ENCODE measurements at places on chromosomes 16 and 17. TPM values are rescaled to one million over a fixed set of nuclear protein-coding genes. Genes with fewer than 3 reads are reported as not detected.

TERB1 gene
- not detected for total RNA-seq

ZNF629 gene
- 19.3 TPM for total RNA-seq

GRAPL gene
- total RNA-seq, result not detected

SCRN2 gene
- total RNA-seq, result 36.3 TPM

GRCh38 chr17:31266042-31266441 is 31.0 kb downstream of the OMG start:
- no peak for DNase-seq

GRCh38 chr17:4147751-4148310 is 4.8 kb downstream of the CYB5D2 start:
- peak; percentile 50 for DNase-seq

- DNase-seq, result no peak
Measured at GRCh38 chr17:2070241-2071023, 15.5 kb downstream of the HIC1 start.

GRCh38 chr17:62093188-62094155 is 28.4 kb upstream of the MED13 start:
- peak; percentile 97 for DNase-seq

DNA sequence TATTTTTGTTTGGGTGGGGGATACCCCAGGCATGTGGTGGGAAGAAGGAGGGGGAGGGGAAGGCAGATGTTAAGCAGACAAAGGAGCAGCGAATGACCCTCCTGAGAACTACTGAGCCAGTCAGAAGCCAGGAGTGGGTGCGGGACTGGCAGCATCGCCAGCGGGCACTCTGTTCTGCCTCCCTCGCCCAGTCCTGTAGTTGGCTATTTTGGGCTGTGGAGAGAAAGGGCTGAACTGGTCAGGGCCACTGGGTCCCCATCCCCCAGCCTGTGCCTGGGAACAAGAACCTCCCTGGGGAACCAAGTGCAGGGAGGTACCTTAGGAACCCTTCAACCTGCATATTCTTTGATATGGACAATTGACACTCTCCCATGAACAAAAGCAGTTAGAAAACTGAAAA is 6.4 kb downstream of the LRRC3C start:
- no peak for DNase-seq

GRCh38 chr16:58337090-58337444 is 42.2 kb upstream of the PRSS54 start:
- peak; percentile 18 for DNase-seq

- no peak for DNase-seq
Measured at GRCh38 chr17:70434536-70435490, 265.5 kb downstream of the KCNJ2 start.

- no peak for DNase-seq
Measured at GRCh38 chr16:87359121-87359520, 24.5 kb downstream of the FBXO31 start.

- no peak for DNase-seq
Measured at GRCh38 chr16:71855937-71856662, 10.3 kb downstream of the ATXN1L start.

GRCh38 chr16:82328881-82329469 is 159.0 kb upstream of the MPHOSPH6 start:
- DNase-seq, result no peak

GRCh38 chr17:32488604-32489180 is 1.9 kb downstream of the CDK5R1 start:
- DNase-seq, result no peak

GRCh38 chr17:72115781-72116525 is 4.9 kb upstream of the SOX9 start:
- DNase-seq, result no peak

DNA sequence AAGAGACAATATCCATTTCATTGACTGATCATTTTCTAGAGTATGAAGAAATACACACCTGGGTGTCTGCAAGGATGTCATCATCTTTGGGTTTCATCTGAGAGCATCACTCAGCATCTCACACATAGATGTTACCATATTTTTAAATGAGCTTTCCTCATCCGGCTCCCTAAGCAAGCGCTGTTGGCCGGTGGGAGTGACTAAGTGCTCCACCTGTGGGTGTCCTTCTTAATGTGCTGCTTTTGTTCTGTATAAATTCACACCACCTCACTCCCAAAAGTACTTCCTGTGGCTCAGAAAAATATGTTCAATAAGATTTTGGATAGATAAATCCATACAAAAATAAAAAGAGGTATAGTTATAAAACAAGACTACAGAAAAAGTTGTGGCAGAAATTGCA is 7.4 kb downstream of the SSTR2 start:
- no peak for DNase-seq

DNA sequence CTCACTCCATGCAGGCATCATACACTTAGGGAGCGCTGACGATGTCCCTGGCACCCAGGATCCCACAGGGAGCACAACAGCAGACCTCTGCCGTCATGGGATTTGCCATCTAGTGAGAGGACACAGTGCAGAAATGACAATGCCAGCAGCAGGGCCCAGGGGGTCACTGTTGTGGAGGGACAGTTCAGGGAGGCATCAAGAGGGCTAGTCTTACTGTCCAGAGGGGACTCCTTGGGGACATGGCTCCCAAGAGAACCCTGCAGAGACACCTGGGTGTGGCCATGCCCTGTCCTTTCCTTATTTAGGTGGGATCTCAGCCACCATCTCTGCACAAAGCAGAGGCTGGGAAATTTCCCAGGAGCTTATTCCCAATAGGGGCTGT is 73.7 kb downstream of the CRISPLD2 start:
- no peak for DNase-seq

DNA sequence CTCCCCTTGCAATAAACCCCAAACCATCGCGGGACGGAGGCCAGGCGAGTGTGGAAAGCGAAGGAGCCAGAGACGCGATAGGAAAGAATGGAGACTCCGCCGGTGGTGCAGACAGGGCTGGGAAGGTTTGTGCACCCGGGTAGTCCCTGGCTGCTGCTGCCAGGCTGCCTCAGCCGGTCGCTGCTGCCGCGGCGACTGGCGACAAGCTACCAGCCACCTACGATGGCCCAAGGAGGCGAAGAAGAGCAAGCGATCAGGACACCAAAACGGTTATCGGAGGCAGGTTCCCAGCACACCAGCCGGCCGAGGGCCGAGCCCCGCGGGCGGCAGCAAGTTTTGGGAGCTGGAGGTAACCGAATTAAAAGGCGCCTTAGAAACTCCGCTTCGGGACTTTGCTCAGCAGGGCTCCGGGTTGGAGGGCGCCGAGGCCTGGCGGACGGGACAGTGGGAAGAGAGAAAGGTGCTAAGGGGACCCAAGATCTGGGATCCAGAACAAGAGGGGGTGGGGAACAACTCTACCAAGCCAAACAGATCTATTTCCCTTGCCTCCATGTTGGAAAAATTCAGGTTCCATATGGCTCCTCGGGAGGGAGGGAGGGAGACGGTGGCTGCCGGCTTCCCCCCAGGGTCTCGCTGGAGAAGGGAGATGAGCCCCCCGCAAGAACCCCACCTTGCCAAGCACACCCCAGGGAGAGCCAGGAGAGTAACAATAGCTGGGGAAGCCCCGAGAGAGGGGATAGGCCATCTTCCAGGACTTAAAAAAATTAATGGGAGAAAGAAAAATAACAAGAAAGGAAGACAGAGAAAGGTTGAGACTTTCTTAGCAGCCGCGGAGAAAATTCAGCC is 9.7 kb upstream of the HOXB2 start:
- no peak for DNase-seq

GRCh38 chr16:59543641-59544040 is 809.5 kb upstream of the GOT2 start:
- peak; percentile 28 for DNase-seq

DNA sequence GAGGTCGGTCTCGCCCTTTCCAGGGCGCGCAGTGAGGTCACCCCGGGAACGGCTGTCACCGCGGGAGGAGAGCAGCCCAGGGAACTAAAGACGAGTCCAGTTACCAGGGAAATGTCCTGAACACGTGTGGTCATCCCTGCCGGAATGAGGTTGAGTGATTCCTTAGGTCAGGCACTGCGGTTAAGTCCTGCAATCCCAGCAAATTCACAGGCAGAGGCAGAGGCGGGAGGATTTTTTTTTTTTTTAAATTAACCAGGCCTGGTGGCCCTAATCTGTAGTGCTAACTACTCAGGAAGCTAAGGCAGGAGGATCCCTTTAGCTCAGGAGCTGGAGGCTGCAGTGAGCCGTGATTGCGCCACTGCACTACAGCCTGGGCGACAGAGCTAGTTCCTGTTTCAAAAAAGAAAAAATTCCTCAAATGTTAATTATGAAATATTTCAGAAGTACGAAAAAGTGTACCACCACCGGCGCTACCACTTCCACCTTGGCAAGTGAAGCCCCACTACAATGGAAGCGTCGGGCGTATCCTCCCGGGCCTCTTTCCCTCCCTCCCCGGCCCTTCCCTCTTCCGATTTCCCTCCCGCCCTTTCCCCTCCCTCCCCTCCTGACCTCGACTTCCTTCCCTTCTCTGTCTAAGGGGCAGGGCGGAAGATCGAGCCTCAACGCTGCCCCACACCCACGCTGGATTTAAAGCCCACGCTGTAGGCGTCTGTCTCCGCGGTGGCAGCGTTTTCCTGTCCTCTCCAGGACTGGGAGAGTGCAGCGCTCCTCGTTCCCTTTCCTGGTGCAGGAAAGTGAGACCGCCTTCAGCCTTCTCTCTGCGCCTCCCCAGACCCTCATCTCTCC is 27.3 kb downstream of the SLFN11 start:
- DNase-seq, result peak; percentile 71

DNA sequence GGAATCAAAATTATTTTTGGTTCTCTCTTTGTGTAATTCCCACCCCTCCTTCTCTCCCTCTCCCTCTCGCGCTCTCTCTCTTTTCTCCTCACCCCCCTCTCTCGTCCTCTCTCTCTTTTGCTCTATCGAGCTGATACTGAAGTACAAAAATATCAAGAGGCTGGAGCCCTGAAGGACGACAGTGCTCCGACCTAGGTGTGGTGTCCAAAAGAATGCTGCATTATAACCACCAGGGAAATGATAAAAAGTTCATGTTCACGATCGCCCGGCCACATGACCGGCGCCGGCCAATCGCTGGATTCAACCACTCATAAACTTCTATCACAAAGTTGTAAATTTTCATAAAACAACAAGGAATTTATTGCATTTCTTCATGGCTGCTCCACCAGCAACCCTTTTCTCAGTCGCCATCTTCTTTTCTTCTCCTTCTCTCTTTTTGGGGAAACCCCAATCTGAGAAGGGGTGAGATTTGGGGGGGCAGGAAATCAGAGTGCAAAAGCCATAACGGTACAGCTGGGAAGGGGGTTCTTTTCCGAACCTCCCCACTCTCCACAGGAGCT is at the start of gene HOXB6:
Gene HOXB6 (minus strand): TSS at position 217 of the 560 bp plus-strand sequence. CDS start 6,836 bp downstream, outside the sequence.
- DNase-seq, result peak; percentile 74

DNA sequence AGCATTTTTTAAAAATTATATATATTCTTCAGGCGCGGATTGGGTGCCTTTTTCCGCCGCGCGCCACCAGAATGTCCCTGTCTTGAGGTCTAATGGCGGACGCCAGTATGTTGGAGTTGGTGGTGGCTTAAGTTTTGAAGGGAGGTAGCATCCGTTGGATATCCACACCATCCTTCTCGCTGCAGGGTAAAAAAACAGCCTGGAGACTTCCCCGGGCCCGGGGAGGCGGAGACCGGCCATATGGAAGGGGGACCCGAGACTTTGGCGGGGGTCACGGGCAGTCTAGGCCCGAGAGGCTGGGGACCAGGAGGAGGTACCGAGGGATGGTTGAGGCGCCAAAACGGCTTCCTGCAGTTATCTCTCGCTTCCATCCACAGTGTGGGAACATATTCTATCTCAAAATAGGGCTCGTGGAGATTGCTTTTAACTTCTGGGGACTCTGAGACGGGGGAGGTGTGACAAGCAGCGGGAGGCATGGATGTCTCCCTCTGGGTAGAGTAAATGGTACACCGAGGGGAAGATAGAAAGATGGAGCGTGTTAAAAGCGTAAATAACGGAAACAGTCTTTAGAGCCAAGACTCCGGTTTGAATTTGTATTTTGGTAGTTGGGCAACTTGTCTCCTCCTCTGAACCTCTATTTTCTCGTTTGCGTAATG is at the start of gene SF3B3:
Gene SF3B3 (plus strand): TSS at position 74 of the 656 bp plus-strand sequence. CDS start 2,841 bp downstream, outside the sequence.
- peak; percentile 77 for DNase-seq

DNA sequence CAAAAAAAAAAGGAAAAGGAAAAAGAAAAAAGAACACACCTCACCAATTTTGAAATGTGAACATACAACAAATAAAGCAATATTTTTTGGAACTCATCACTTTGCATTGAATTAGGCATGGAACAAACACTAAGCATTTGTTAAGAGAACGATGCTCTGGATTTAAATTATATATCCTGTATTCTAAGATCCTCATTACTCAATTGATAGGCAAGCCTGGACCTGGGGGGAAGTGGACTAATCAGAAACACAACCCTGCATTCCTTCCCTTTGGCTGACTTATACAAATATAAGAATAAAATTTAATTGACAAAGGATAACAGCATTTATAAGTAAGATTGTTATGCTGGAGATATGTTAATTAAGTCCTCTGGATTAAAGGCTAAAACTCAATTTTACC is 2.2 kb downstream of the GJC1 start:
- no peak for DNase-seq

GRCh38 chr16:25950586-25951281 is 259.0 kb downstream of the HS3ST4 start:
- DNase-seq, result no peak

- no peak for DNase-seq
Measured at GRCh38 chr17:11991461-11991860, 5.8 kb downstream of the ZNF18 start.
